Lower leg skin (tissue), 4 donors: ENCODE measurements at places on chromosomes 5 and 9. TPM values are rescaled to one million over a fixed set of nuclear protein-coding genes. Genes with fewer than 3 reads are reported as not detected.

The INSL4 gene
- total RNA-seq = not detected

The FSTL4 gene
- total RNA-seq = 6.3 TPM

The TRIM41 gene
- 14.7 TPM for total RNA-seq

The SPINK7 gene
- total RNA-seq = 23.1 TPM

The EGFL7 gene
- 62.2 TPM for total RNA-seq

The TLX3 gene
- not detected for total RNA-seq

The PCDHA9 gene
- total RNA-seq = not detected

The ANKRA2 gene
- 22.1 TPM for total RNA-seq

The TAF1L gene
- total RNA-seq = not detected

The OCLN gene
- 96.3 TPM for total RNA-seq
